Prostate gland (tissue), 2 donors: ENCODE measurements at places on chromosomes 4 and X. TPM values are rescaled to one million over a fixed set of nuclear protein-coding genes. Genes with fewer than 3 reads are reported as not detected.

DNA sequence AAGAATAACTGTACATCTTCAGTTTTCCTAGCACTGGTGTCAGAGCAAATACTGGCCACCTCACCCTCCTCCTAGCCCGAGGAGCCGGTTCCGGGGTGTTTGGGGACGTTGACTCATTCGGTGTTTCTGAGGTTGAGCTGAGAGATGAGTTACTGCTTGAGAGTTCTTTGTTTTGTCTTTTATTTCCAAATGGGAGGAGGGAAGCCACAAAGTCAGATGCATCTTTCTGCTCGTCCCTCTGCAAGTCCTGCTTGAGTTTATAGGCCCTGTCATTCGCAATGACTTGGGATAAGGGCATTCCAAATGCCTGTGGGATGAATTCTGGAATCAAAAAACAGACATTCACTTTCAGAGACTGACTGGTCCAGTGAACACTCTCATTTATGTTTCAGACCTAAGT is 77.5 kb downstream of the HCCS start:
- DNase-seq = no peak
- H3K27ac ChIP-seq = no peak overlapping the region
- H3K36me3 ChIP-seq = no peaks in the 10 kb centered on the region
- H3K4me3 ChIP-seq = no peak overlapping the region
- no peaks in the 10 kb centered on the region for H3K4me1 ChIP-seq
- no peaks in the 10 kb centered on the region for H3K27me3 ChIP-seq

DNA sequence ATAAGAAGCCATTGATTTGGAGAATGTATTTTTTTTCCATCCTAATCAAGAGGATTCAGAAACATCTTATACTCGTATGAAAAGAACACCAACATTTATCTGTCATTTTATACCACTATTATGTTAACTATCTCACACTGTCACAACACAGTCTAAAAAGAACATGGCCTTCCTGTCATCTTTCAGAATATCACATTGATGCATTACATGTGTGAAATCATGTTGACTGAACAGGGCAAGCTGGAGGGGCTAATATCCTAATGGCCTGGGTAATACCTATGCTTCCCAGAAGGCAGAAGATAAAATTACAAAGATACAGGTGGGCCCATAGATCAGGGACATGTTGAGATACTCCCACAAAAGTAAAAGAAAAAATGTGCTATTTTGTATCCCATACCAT is 611.7 kb downstream of the STIM2 start:
- H3K27ac ChIP-seq = no peak overlapping the region
- no peaks in the 10 kb centered on the region for H3K27me3 ChIP-seq
- no peaks in the 10 kb centered on the region for H3K36me3 ChIP-seq
- no peaks in the 10 kb centered on the region for H3K4me1 ChIP-seq

The CCNQ gene
- total RNA-seq = 33.8 TPM

- H3K27ac ChIP-seq = no peak overlapping the region
- H3K4me3 ChIP-seq = no peak overlapping the region
- no peaks in the 10 kb centered on the region for H3K27me3 ChIP-seq
- no peaks in the 10 kb centered on the region for H3K4me1 ChIP-seq
- no peaks in the 10 kb centered on the region for H3K36me3 ChIP-seq
Measured at GRCh38 chr4:110188113-110188512, 10.3 kb downstream of the ELOVL6 start.

- no peak for DNase-seq
- no peak overlapping the region for H3K27ac ChIP-seq
Measured at GRCh38 chr4:48588230-48589097, 98.4 kb downstream of the ZAR1 start.

GRCh38 chr4:138666366-138666765 is 349.2 kb upstream of the NOCT start:
- H3K4me1 ChIP-seq = no peaks in the 10 kb centered on the region
- DNase-seq = no peak

DNA sequence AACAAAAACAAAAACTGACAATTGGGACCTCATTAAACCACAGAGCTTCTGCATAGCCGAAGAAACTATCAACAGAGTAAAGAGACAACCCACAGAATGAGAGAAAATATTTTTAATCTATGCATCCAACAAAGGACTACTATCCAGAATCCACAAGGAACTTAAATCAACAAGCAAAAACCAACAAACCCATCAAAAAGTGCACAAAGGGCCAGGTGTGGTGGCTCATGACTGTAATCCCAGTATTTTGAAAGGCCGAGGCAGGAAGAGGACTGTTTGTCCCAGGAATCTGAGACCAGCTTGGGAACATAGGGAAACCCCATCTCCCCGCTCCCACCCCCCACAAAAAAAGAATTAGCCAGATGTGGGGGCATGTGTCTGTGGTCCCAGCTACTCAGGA is 10.7 kb downstream of the C4orf51 start:
- no peak overlapping the region for H3K27ac ChIP-seq
- no peaks in the 10 kb centered on the region for H3K4me1 ChIP-seq
- no peak overlapping the region for H3K4me3 ChIP-seq
- no peaks in the 10 kb centered on the region for H3K27me3 ChIP-seq

GRCh38 chr4:25050370-25051078 is 19.8 kb upstream of the LGI2 start:
- H3K36me3 ChIP-seq = no peaks in the 10 kb centered on the region
- no peaks in the 10 kb centered on the region for H3K27me3 ChIP-seq
- DNase-seq = no peak
- no peaks in the 10 kb centered on the region for H3K4me1 ChIP-seq
- no peak overlapping the region for H3K4me3 ChIP-seq

The PPEF1 gene
- 6.0 TPM for total RNA-seq

GRCh38 chrX:106802063-106802387 is 448 bp upstream of the TBC1D8B start:
- no peak for DNase-seq
- no peaks in the 10 kb centered on the region for H3K36me3 ChIP-seq
- H3K4me1 ChIP-seq = no peaks in the 10 kb centered on the region
- peak overlapping the region; percentile 46 for H3K4me3 ChIP-seq
- H3K27me3 ChIP-seq = no peaks in the 10 kb centered on the region

- H3K27ac ChIP-seq = no peak overlapping the region
Measured at GRCh38 chr4:185151296-185151695, 8.2 kb downstream of the SLC25A4 start.

DNA sequence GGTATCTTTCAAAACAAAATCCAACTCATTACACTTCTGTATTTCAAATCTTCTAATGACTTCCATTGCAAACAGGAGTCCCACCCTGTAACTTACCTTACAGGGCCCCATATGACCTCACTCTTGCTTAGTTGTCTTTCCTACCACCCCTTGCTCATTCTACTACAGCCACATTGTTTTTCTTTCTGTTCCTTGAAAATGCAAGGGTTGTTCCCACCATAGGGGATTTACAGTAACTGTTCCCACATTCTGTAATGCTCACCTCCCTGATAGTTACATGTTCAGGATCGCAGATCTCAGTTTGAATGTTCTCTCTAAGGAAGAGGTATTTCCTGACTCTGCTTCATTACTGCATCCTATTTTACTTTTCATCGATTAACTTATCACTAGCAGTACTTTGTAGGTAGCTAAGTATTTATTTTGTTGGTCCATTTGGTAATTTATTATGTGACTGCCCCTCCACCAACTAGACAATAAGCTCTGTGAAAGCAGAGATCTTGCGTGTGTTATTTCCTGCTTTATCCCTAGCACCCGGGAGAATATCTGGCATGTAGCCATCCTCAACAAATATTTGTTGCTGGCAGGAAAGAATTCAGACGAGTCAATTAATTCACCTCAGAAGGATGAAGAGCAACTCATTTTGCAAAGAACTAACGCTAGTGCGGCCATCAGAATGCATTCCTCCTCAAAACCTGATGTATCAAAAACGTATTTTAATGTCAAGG is 21.4 kb downstream of the MAOB start:
- H3K27me3 ChIP-seq = no peaks in the 10 kb centered on the region
- no peak overlapping the region for H3K4me3 ChIP-seq
- H3K4me1 ChIP-seq = no peaks in the 10 kb centered on the region
- no peak overlapping the region for H3K27ac ChIP-seq
- no peaks in the 10 kb centered on the region for H3K36me3 ChIP-seq

GRCh38 chrX:25012793-25013631 is 2.8 kb downstream of the ARX start:
- H3K4me1 ChIP-seq = no peaks in the 10 kb centered on the region
- no peaks in the 10 kb centered on the region for H3K27me3 ChIP-seq
- H3K4me3 ChIP-seq = peak overlapping the region; percentile 16
- DNase-seq = no peak
- H3K27ac ChIP-seq = no peak overlapping the region

The PCDH7 gene
- 44.3 TPM for total RNA-seq

The ADH4 gene
- not detected for total RNA-seq

- no peaks in the 10 kb centered on the region for H3K4me1 ChIP-seq
- no peak overlapping the region for H3K4me3 ChIP-seq
- no peaks in the 10 kb centered on the region for H3K36me3 ChIP-seq
- H3K27me3 ChIP-seq = no peaks in the 10 kb centered on the region
- DNase-seq = no peak
Measured at GRCh38 chrX:106862972-106863688, 40.0 kb downstream of the RIPPLY1 start.

GRCh38 chr4:100977746-100978397 is 369.5 kb downstream of the PPP3CA start:
- H3K27ac ChIP-seq = no peak overlapping the region
- peak; percentile 62 for DNase-seq
- no peaks in the 10 kb centered on the region for H3K4me1 ChIP-seq

GRCh38 chrX:135347381-135348016 is 38.2 kb downstream of the ETDC start:
- no peaks in the 10 kb centered on the region for H3K4me1 ChIP-seq
- no peaks in the 10 kb centered on the region for H3K27me3 ChIP-seq
- DNase-seq = no peak
- H3K27ac ChIP-seq = no peak overlapping the region
- H3K4me3 ChIP-seq = no peak overlapping the region

The ODAPH gene
- total RNA-seq = not detected

GRCh38 chr4:3013839-3014350 is 50.5 kb downstream of the GRK4 start:
- H3K4me1 ChIP-seq = no peaks in the 10 kb centered on the region
- H3K36me3 ChIP-seq = no peaks in the 10 kb centered on the region
- DNase-seq = no peak
- no peak overlapping the region for H3K27ac ChIP-seq
- H3K4me3 ChIP-seq = no peak overlapping the region

DNA sequence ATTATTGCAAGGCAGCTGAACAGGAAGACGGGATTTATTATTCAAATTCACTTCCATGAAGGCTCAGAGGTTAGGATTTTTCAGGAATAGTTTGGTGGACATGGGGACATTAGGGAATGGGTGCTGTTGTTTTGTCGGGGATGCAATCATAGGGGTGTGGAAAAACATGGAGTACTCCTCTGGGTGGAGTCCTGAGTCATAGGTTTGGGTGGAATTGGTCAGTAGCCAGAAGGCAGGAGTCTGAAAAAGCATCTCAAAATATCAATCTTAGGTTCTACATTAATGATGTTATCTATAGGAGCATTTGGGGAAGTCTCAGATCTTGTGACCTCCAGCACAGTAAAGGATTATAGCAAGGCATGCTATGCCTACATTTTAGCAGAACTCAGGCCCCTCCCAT is 14.5 kb upstream of the ETNPPL start:
- no peak overlapping the region for H3K4me3 ChIP-seq
- no peak for DNase-seq
- no peak overlapping the region for H3K27ac ChIP-seq
- no peaks in the 10 kb centered on the region for H3K27me3 ChIP-seq

The AIFM1 gene
- total RNA-seq = 32.2 TPM

The DCAF4L1 gene
- 37.5 TPM for total RNA-seq

The EFNB1 gene
- 40.1 TPM for total RNA-seq

The NDUFC1 gene
- 85.9 TPM for total RNA-seq

GRCh38 chr4:147096667-147097604 is 151.3 kb upstream of the TTC29 start:
- no peak overlapping the region for H3K4me3 ChIP-seq
- H3K27me3 ChIP-seq = no peaks in the 10 kb centered on the region
- no peaks in the 10 kb centered on the region for H3K4me1 ChIP-seq
- no peak overlapping the region for H3K27ac ChIP-seq

DNA sequence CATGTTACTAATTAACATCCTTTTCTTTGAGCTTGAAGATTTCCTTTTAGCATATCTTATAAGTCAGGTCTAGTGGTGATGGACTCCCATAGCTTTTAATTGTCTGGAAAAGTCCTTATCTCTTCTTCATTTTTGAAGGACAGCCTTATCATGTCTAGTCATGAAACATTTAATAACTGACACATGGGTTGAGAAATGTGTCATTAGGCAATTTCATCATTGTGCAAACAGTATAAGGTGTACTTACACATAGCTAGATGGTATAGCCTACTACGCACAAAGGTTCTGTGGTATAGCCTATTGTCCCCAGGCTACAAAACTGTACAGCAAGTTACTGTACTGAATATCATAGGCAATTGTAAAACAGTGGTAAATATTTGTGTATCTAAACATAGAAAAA is 34.5 kb upstream of the ALG13 start:
- no peaks in the 10 kb centered on the region for H3K27me3 ChIP-seq
- no peak for DNase-seq
- no peaks in the 10 kb centered on the region for H3K36me3 ChIP-seq
- no peaks in the 10 kb centered on the region for H3K4me1 ChIP-seq
- H3K27ac ChIP-seq = no peak overlapping the region
- H3K4me3 ChIP-seq = no peak overlapping the region

DNA sequence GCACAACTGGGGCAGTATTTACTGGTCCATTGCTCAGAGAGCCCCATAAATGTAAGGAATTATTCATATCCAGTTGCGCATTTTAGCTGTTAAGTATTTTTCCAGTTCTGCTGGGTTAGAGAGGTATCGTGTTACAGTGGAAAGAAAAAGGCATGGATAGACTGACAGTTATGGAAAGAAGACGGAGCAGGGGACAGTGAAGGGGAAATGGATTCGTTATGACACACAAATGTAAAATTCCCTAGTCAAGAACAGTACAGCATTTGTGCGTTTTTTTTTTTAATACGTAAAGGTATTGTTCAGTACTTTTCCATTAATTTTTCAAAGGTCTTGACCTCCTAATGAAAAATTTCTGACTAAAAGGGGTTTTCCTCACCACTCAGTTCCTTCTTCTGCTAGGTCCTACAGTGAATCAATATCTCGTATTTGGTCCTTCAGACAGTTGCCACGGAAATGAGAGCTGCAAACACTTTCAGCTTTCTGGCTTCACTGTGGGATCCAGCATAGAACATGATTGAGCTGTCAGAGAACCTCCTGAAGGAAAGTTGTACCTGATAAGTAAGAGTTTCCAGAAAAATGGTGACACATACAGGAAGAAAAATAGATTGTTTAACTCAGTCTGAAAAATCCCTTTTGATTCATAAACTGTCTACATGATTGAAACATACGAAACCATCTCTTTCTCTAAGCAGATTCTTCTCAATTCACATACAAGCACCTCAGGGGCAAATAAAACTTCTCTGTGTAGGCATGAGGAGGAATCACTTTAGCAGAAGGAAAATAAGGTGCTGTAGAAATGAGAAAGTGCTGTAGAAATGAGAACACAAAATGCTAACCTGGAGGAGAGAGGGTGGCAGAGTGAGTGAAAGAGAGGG is 21.8 kb upstream of the BBS12 start:
- no peaks in the 10 kb centered on the region for H3K36me3 ChIP-seq
- no peaks in the 10 kb centered on the region for H3K4me1 ChIP-seq
- H3K4me3 ChIP-seq = no peak overlapping the region
- no peak for DNase-seq

GRCh38 chr4:1112174-1112820 is 1.1 kb downstream of the RNF212 start:
- DNase-seq = no peak
- no peak overlapping the region for H3K4me3 ChIP-seq
- no peaks in the 10 kb centered on the region for H3K4me1 ChIP-seq
- H3K27ac ChIP-seq = no peak overlapping the region
